ENCODE measurements at places on chromosomes 12 and 14.

- no peak for DNase-seq
Observed at GRCh38 chr14:26794731-26795130, 196.9 kb upstream of the NOVA1 start.

- no peak for DNase-seq
Observed at GRCh38 chr12:57156701-57157403, 9.4 kb upstream of the LRP1-AS start.

GRCh38 chr12:109261939-109262338 is 47.1 kb downstream of the FOXN4 start:
- DNase-seq: no peak

GRCh38 chr12:43832463-43833168 is 3.3 kb upstream of the TMEM117 start:
- DNase-seq: no peak

DNA sequence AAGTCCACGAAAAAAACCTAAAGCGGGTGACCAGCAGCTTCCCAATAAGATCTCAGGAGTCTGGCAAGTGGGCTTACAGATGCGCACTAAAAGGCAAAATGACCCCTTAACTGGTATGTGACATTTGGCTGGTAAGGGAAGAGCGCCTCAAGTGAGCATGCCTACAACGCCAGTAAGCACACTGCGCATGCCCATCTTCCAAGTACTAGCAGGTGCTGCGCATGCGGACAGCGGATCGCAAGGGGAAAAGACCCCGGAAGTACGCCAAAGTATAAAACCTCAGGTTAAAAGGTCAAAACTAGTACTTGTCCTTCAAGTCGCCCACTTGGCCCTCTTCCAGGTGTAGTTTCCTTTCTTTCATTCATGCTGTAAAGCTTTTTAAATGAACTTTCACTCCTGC is 518.5 kb upstream of the MDGA2 start:
- no peak for DNase-seq

DNA sequence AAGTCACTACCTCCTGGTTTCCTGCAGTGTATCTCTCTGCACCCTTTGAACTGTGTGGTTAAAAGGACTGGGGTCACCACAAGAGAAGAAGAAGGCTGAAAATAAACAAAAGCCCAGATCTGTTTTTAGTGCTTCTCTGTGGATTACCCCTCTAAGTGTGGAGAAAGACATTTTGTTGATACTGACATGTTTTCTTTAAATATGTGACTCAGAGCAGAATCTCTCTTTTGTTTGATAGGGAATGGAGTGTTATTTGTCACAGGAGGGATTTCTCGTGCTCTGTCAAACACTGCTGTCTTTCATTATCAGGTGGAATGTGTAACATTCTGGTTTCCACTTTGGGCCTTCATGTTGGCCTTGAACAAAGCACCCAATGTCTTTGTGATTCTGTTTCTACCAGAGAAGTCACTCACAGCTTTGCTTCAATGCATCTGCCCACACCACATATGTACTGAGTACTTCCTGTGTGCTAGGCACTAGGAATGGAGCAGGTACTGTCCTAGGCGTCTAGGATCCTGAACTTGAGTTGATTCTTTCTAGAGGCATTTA is 82.1 kb downstream of the PLXNC1 start:
- no peak for DNase-seq

- DNase-seq: no peak
Observed at GRCh38 chr12:123723011-123723410, 10.9 kb downstream of the ATP6V0A2 start.

- no peak for DNase-seq
Observed at GRCh38 chr14:92676403-92677086, 71.9 kb downstream of the LGMN start.

Measured in erythroblast (primary cell).